ENCODE measurements at places on chromosomes 2 and 18.

- DNase-seq: no peak
Measured at GRCh38 chr2:41182961-41183360, 731.1 kb upstream of the SLC8A1 start.

GRCh38 chr2:50051374-50051773 is 897.1 kb upstream of the FSHR start:
- DNase-seq: no peak

DNA sequence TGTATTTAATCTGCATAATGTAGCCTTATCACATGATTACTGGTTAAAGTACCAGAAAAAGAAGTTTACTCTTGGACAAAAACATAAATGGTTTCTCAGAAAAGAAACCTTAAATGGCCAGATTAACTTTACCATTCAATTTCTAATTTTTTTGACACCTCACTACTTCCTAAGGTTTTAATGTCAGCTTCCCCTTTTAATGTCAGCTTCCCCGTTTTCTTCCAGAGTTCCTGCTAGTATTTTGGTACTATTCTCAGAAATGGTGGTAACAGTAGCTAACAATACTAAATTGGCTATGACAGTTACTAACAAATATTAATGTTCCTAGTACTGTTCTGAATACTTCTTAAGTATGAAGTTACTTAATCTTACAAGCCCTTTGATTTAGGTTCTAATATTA is 22.4 kb upstream of the SLC8A1 start:
- no peak for DNase-seq

DNA sequence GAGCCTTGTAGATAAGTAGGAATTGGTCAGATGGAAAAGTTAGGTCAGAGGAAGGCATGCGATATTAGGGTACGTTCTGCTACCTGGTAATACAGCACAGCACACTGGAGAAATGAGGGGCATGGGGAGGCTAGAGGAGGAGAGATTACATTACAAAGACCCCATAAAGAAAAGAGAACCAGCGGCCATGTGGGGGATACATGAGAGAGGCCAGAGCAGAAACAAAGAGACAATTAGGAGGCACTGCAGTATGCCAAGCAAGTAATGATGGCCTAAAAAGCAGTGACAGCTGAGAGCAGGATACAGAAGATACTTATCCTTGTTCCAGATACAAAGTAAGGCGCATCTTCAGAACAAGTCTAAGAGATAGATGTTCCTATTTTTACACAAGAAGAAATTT is 40.0 kb downstream of the TXNL1 start:
- no peak for DNase-seq

GRCh38 chr18:8773980-8774379 is 68.6 kb downstream of the MTCL1 start:
- DNase-seq: no peak

GRCh38 chr2:29583104-29583503 is 338.3 kb downstream of the ALK start:
- DNase-seq: no peak

GRCh38 chr2:127649684-127650040 is 3.7 kb downstream of the GPR17 start:
- DNase-seq: peak; percentile 71

- DNase-seq: no peak
Measured at GRCh38 chr2:75587954-75588587, 27.3 kb upstream of the EVA1A start.

DNA sequence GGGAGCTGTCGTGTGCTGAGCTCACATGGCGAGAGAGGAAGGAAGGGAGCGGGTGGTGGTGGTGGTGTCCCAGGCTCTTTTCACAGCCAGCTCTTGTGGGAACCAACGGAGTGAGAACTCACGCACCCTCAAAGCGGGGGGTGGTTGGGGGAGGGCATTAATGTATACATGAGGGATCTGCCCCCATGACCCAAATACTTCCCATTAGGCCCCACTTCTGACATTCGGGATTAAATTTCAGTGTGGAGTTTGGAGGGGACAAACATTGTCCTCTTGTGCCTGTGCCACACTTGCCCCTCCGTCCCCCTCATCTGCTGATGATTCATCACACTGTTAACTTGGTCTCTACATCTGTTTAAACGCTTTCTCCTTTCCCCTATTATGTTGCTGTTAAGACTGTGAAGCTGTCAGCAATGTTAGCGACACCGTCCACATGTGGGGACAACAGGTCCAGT is 22.5 kb downstream of the INPP4A start:
- DNase-seq: no peak
